Right ventricle myocardium superior (tissue), 1 donor: ENCODE measurements at places on chromosomes 12 and 14. TPM values are rescaled to one million over a fixed set of nuclear protein-coding genes. Genes with fewer than 3 reads are reported as not detected.

GRCh38 chr12:64273527-64274403, 51.7 kb upstream of the KICS2 start:
- DNase-seq: no peak

- no peak for DNase-seq
These were observed 58.1 kb downstream of the HSP90AA1 start for GRCh38 chr14:102028733-102029132.

Gene KRT83
- total RNA-seq: not detected

- DNase-seq: no peak
These were observed 81.9 kb upstream of the MAX start for GRCh38 chr14:65184032-65184764.

Gene SSTR1
- total RNA-seq: 0.43 TPM
